T-cell (primary cell): ENCODE measurements at places on chromosomes 4 and X. TPM values are rescaled to one million over a fixed set of nuclear protein-coding genes. Genes with fewer than 3 reads are reported as not detected.

DNA sequence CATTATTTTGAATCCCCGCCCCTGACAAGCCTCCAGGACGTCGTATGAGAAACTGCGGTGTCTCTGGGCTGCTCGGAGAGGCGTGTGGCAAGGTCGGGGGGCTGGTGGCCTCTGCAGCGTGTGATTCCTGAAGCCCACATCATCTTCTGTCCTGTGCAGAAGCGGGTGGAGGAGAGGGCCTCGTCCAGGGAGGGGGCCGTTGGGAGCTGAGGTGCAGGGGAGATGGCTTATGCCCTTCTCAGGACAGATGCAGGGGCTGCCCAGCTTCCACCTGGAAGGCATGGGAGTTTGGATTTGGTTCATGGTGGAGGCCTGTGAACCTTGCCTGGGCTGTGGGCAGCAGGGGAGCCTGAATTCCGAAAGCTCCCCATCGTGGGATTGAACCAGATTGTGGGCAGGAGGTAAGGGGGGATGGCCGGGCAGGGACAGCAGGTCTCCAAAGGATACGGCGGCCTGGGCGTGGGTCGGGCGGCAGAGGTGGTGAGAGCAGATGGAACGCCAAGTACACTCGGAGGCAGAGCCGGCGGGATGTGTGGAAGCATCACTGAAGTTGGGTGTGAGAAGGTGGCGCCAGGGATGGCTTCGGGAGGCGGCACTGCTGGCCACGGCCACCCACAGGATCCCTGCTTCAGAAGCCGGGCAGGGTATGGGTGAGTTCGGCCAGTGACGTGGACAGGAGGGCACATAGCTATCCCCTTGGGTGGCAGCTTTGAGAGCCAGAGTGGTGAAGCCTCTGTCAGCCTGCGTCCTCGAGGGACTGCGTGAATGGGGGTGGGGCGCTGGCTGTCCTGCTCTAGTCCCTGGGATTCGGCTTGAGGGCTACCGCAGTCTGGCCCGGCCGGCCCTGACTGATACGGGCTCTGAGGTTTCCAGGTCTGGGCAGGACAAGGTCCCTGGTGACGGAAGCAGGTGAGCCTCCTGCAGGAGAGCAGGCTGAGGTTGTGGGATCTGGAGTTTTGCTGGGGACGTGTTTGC, 76.3 kb upstream of the ADRA2C start:
- no peak for DNase-seq

- DNase-seq: no peak
Measured at GRCh38 chr4:66855956-66856355, 689.3 kb downstream of the CENPC start.

DNA sequence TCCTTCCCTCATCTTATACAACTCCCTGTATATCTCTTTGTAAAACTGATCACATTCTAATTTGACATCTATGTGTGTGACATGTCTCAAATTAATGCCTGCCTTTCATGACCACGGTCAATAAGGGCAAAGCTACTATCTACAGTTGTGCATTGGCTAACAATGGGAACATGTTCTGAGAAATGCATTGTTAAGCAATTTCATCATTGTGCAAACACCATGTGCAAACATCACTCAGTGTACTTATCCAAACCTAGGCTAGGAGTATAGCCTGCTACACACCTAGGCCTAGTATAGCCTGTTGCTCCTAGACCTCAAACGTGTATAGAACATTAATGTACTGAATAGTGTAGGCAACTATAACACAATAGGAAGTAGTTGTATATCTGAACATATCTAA, 95.0 kb downstream of the BANK1 start:
- no peak for DNase-seq

DNA sequence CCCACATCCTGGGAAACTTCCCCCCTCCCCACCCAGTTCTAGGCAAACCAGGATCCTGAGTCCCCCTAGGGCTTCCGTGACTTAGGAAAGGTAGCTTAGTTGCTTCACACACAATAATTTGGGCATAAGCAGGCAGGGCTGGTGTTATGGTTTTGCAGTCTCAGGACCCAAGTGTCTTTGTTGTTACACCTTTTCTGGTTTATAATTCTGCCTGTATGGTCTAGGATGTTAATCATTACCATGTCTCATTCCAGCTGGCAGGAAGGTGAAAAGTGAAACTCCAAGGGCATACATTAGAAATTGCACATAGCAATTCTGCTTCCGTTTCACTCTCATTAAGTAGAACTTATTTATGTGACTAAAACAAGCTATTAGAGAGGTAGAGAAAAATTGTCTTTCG, 16.8 kb downstream of the UGT8 start:
- DNase-seq: no peak

DNA sequence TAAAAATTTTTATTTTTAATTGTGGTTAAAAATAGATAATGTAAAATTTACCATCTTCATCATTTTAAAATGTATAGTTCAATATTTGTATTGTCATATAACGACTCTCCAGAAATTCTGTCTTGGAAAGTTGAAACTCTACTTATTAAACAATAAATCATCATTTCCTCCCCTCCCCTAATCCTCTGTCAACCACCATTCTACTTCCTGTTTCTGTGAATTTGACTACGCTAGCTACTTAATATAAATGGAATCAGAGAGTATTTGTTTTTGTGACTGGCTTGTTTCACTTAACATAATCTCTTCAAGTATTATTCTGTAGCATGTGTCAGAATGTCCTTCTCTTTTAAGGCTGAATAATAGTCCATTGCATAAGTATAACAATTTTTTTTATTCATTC, 729.0 kb upstream of the AADAT start:
- no peak for DNase-seq

GRCh38 chr4:53039741-53040458, 177.8 kb downstream of the RASL11B start:
- no peak for DNase-seq

FAT4 gene
- 0.06 TPM for total RNA-seq

GRCh38 chr4:125323654-125324053, 8.9 kb downstream of the FAT4 start:
- DNase-seq: no peak

GRCh38 chr4:184845367-184846021, 19.7 kb upstream of the ACSL1 start:
- DNase-seq: no peak

ARMCX6 gene
- 31.6 TPM for total RNA-seq

MCUB gene
- total RNA-seq: 106 TPM

GRCh38 chrX:71144651-71145050, at the start of gene NLGN3:
NLGN3 (plus strand) TSS chrX:71144841; CDS start chrX:71147750, 2,909 bp downstream.
- DNase-seq: no peak

GRCh38 chrX:31353095-31353494, 281.3 kb upstream of the FTHL17 start:
- DNase-seq: no peak

- no peak for DNase-seq
Measured at GRCh38 chr4:137705171-137705783, 173.0 kb upstream of the PCDH18 start.

- DNase-seq: no peak
Measured at GRCh38 chr4:1775731-1776500, 17.2 kb upstream of the FGFR3 start.

CTSO gene
- 10.4 TPM for total RNA-seq

ALAS2 gene
- not detected for total RNA-seq

DNA sequence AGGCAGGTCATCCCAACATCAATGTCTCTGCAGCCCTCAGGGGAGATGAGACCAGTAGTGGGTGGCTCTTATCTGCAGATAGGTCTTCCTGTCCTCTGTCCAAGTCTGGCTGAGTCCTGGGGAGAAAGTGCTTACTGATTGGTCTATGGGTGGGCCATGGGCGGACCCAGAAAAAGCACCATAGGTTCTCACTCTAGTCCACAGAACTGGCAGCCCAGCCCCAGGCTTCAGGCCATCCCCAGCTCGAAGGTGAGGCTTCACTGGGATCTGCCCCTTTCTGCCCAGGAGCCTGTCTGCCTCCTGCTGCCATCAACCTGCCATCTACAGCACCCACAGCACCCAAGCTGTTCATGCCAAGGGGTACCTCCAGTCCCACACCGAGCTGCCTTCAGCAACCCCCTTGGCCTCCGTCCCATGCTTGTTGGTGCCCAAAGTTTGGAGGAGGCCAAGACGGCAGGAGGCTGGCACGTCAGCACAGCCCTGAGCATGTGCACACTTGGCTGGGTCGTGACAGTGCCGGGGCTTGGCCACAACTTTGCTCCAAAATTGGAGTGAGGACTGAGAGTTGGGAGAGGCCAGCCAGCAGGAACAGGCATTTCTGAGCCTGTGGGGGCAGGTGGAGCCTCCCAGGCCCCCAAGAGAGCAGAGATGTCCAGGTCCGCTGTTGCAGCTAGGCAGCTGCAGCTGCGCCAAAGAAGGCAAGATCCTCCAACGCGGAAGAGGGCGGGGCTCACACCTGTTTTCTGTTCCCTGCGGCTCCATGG, 99.6 kb downstream of the IQCM start:
- no peak for DNase-seq

SRD5A3 gene
- total RNA-seq: 4.1 TPM

DNA sequence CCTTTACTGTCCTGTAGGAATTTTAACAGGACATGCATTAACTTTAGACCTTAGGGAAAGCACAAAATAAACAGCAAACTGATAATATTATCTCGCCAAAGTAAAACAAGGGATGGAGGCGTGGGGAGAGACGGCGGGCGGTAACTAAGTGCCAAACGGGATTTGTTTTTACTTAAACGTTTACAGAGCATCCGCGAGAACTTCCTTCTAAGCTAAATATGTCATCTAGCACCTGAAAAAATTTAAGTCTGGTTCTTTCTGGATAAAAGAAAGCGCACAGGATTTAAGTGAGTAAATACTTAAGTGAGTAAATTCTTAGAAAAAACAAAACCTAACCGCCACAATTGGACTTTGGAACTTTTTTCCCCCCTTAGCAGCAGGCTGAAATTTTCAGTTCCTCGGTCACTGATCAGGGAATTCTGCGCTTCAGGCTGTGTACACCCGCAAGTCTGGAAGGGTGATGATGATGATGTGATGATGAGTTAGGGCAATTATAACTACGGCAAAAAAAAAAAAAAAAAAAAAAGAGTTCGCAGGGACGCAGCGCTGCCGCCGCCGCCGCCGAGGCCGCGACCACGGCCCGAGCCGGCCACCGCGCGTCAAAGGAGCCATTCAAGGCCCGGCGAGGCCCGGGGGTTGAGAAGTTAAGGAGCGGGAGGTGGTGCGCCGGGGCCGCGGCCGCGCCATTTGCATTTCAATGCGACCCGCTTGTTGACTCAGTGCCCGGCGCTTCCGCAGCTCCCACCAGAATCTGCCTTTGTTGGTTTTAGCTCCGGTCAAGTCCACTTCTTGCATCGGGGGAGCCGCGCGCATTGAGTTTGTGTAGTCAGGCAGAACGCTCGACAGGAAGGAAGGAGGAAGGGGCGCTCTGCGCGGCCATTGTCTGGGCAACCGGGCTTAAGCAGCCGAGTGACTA, 108.8 kb downstream of the SPRY1 start:
- peak; percentile 2 for DNase-seq

GRCh38 chr4:148398988-148399387, 43.2 kb downstream of the NR3C2 start:
- no peak for DNase-seq

CXCL8 gene
- total RNA-seq: 0.39 TPM

GRCh38 chr4:72969976-72970375, 99.5 kb downstream of the COX18 start:
- DNase-seq: no peak

- DNase-seq: no peak
Measured at GRCh38 chrX:89034679-89035078, 287.7 kb downstream of the CPXCR1 start.

DNA sequence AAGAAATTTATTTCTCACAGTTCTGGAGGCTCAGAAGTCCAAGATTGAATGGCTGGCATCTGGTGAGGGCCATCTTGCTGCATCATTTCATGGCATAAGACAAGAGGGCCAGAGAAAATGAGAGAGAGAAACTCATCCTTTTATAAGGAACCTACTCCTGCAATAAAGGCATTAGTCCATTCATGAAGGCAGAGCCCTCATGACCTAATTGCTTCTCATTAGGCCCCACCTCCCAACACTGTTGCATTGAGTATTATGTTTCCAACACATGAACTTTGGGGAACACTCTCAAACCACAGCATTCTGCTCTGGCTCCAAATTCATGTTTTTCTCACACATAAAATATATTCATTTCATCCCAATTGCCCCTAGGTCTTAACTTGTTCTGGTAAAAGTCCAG, 14.2 kb downstream of the RNF175 start:
- DNase-seq: no peak

HSFX4 gene
- not detected for total RNA-seq
